ENCODE measurements at places on chromosomes 3 and 15.
A peak's percentile ranks its signal among the peaks of the same experiment; 100 is the strongest.

DNA sequence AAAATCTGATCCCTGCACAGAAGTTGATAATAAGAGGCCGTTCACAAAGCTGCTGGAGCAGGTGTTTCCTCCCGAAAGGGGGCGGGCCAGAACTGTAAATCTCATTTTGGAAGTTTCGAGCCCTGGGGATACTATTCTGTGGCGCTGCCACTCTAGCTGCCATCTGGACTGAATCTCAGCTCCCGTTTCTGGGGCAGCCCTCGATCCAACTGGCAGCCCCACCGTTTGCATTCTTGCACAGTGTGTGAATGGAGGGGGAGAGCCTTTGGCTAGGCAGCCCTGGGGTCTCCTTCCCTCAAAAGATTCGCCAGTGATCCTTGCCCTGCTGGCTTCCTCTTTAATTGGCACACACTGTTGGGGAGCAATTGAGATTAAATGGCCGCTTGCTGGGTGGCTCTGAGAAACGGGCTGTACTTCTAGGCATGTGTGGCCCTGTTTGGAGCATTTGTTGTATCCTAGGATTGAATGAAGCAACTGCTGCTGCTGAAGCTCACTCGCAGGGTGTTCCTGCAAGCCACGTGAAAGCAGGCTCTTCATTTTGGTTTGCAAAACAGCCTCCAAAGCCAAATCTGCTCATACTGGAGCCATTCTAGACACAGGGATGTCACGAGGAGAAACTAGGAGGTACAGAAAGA lies 57.2 kb upstream of the TOPAZ1 start:
- no peak for DNase-seq

DNA sequence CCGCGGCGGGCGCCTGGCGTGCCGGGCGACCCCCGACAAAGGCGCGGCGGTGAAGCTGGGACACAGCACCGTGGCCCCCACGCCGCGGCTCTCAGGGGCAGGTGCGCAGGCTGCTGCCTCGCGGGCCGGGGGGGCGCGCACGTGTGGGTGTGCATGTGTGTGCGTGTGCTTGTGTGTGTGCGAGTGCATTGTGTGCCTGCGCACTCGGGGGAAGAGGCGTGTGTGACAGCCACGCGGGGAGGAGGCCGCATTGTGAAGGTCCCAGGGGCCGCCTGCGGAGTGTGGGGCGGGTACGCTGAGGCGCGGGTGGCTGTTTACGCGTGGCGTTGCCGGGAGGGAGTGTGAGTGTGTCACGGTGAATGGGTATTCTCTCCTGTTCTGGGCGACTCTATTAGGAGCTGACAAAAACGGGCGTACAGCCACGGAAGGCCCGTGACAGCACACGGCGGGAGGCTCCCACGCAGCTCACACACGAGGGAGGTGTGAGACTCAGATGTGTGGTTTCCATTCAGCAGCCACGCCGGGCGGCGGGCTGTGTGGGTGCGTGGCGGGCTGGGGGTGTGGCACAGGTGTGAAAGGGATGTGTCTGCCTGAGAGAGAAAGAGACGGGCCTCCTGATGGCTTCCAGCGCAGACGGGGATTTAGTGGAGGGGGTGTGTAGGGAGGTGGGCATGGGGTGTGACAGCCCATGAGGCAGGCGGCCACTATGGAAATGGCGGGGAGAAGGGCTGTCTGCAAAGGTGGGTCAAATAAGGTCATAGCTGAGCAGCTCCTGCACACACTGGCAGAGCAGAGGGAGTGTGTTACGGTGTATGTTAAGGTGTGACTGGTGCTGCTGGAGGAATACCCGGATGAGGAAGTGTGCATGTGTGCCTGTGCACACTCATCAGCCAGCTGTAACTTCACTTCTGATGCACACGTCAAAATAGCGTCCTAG lies 750 bp downstream of the PODXL2 start:
- DNase-seq = no peak

GRCh38 chr15:74598126-74598842 lies 17.4 kb upstream of the CLK3 start:
- DNase-seq = peak; percentile 59

- DNase-seq = no peak
These were observed 8.4 kb downstream of the KBTBD8 start for GRCh38 chr3:67006460-67006859.

GRCh38 chr3:100106094-100106493 lies 8.2 kb downstream of the FILIP1L start:
- DNase-seq = no peak
